ENCODE measurements at places on chromosomes 11 and 22.

- DNase-seq, result no peak
These were observed 74.6 kb downstream of the TENM4 start for GRCh38 chr11:79366218-79366617.

DNA sequence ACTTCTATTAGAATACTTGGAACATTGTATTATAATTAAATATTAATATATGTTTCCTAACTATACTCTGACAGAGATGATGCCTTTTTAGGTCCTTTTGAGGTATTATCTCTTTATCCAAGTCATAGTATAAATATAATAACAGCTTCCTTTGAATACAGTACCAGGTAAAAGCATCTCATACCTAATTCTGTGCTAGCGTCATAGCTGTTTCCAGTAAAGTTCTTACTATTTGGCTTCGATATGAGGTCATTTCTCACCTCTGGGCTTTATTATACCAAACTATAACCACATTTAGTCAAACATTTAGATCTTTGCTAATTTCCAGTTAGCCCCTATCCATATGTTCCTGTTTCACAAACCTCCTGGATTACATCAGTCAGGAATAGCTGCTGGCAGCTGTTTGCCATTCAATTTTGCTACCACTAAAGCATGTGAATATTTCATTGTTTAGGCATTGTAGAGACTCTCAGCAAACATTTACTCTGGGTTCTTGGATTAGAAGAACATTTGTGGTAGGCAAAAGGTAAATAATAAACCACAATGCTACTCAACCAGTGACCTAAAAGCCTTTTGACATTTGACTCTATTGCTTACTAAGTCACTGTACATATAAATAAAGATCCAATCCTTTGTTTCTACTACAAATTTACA, 255.1 kb downstream of the TTC28 start:
- DNase-seq, result no peak

DNA sequence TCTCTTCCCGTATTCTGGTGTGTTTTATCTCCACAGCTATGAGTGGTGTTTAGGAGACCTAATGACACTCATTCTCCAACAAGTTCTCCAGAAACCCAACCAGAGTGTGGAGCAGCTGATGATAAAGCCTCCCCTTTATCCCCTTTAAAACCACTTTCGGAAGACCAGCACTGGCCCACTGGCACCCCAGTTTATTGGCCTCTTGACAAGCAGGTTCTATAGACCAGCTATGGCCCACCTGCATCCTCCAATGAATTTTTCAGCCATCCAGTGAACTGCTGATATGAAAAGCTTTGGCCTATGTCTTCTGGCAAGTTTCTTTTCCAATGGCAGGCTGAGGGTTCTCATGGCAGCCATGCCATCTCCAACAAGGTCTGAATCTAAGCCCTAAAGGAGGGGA, 27.4 kb downstream of the CHST1 start:
- no peak for DNase-seq

- DNase-seq, result peak; percentile 7
These were observed 57.9 kb downstream of the TRIM29 start for GRCh38 chr11:120079750-120080610.

DNA sequence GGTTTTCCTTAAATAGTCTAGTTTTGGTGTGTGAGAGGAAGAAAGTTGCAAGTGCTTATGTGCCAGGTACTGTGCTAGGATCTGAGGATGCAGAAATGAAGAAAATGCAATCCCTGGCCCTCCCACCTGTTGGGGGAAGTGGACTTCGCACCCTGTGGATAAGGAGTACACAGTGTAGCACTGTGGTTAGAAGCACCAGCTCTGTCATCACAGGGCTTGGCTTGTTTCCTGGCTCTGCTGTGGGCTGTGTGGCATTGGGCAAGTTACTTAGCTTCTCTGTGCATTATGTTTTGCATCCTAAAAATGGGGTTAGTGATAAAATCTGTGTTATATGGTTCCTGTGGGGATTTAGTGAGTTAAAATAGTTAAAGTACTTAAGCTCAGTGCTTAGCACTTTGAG, 68.2 kb downstream of the ENDOD1 start:
- no peak for DNase-seq

DNA sequence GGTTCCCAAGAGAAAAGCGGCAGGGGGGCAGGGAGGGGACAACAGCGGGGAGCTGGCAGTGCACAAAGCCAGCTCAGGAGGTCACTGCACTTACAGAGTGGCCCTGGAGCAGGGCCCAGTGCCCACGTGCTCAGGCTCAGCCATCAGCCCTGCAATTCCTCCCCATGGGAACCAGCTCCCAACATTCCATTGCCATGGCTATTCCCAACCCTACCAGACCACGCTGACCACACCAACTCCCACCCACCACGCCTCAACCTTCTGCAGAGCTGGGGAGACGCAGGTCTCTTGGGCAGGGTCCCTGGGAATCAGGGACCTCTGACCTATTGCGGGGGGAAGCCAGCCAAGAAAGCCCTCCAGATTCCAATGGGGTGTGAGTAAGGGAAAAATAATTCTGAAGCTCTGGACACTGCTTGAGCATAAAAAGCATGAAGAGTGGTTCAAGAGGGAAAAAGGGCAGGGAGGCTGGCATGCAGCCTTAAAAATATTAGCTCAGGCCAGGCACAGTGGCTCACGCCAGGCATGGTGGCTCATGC, 38.3 kb upstream of the TFIP11 start:
- DNase-seq, result no peak

- DNase-seq, result no peak
These were observed 27.7 kb upstream of the SHANK2 start for GRCh38 chr11:71279916-71280645.

DNA sequence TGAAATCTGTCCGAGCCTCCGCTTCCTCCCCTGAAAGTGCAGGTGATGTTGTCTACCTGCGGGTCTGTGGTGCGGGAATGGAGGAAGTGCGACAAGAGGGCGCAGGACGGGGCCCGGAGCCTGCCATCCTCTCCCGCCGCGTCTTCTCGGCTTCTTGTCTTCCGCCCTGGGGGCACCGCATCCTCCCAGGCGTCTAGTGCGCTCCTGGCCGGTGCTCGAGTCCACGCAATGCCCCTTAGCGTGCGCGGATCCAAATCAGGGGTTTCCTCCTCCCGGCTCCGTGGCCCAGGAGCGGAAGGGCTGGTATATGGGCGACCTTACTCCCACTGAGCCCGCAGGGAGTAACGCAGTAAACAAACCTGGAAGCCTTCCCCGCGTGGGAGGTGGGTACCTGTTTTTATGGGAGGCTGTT, 405 bp downstream of the SFI1 start:
- no peak for DNase-seq
